ENCODE measurements at places on chromosomes 1 and 21. TPM values are rescaled to one million over a fixed set of nuclear protein-coding genes. Genes with fewer than 3 reads are reported as not detected.

DNA sequence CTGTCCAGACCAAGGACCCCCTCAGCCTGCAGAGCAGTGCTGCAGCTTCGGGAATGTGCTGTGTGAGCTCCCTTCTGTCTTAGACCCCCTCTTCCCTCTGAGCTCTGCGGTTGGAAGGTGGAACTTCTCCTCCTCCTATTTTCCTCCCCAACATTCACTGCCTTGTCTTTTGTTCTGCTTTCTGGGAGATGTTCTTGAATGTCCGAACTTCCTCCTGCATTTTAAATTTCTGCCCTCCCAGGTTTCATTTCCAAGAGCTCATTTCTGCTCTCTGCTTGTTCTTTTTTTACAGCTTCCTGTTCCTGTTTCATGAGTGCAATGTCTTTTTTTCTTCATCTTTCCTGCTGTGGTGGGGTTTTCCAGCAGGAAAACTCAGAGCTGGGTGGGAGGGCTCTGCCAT, 29.3 kb downstream of the RRP1 start:
- no peak for DNase-seq

The TRPM2 gene
- 0.75 TPM for total RNA-seq

GRCh38 chr1:78831731-78832360, 174.7 kb downstream of the ADGRL4 start:
- DNase-seq = no peak

DNA sequence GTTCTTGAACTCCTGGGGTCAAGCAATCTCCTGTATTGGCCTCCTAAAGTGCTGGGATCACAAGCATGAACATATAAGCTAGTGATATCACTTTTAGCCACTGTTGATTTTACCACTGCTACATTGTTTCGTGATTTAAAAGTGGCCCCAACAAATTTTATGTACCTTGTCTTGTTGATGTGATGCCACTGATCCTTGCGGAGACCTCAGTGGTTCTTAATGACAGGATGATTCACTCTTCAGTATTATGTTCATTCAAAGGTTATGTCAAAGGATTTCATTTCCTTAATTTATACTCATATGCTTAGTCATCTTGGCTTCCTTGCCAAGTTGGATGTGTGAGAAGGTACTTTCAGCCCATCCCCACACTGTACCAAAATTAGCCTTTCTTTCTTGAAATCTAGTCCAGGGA, 12.1 kb downstream of the PRKACB start:
- DNase-seq = no peak

GRCh38 chr1:88141499-88142074, 542.5 kb upstream of the PKN2 start:
- DNase-seq = no peak

DNA sequence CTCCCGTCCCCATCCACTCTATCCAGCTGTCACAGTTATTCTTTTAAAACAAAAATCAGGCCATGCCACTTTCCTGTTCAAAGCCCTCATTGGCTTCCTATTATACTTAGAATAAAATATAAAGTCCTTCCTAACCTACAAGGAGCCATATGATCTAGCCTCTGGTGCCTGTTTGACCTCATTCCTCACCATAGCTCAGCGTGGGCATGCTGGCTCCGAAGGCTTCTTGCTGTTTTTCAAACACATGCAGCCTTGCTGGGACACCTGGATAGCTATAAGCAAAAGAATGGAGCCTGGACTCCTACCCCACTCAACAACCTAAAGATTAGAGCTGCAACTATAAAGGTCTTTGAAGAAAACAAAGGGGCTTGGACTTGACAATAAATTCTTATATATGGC, 23.7 kb downstream of the DHCR24 start:
- DNase-seq = no peak

DNA sequence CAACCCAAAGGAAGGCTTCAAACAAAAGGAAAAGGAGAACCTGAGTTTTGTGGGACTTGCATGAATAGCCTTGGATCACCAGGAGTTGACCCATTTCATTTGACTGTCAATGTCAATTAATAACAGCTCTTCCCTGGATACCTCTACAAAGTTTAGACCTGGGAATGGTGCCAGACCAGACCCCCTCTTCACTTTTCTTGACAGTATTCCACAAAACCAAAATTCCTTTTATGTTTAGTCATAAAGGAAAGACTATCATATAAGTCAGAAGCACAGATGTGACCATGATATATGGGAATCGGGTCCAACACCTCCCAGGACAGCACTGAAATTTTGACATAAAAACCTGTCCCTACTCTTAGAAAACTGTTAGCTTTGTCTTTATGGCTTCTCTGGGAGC, 191.8 kb downstream of the LYPLAL1 start:
- DNase-seq = no peak

GRCh38 chr1:226576601-226577000, 28.0 kb downstream of the STUM start:
- DNase-seq = no peak

The ZMPSTE24 gene
- total RNA-seq = 43.2 TPM

- no peak for DNase-seq
Measured at GRCh38 chr1:50750021-50750619, 209.9 kb downstream of the FAF1 start.

GRCh38 chr1:109193653-109194590, 19.8 kb upstream of the SARS1 start:
- no peak for DNase-seq

The ADGRB2 gene
- total RNA-seq = 14.4 TPM

DNA sequence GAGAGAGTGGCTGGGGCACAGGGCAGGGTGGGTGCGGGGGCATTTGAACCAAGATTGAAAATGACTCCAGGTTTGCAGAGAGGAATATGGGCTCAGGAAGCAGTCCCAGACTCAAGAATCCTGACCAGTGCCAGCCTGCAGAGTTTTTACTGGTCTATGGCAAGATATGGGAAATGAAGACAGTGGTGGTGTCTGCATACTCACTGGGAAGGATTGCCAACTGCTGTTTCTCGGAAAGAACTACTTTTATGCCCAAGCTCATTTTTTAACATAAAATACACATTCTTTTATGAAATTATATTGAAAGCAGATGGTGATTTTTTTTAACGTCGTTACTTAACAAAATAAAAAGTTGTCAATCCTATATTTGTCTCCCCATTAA, 401.8 kb downstream of the CAMTA1 start:
- no peak for DNase-seq

DNA sequence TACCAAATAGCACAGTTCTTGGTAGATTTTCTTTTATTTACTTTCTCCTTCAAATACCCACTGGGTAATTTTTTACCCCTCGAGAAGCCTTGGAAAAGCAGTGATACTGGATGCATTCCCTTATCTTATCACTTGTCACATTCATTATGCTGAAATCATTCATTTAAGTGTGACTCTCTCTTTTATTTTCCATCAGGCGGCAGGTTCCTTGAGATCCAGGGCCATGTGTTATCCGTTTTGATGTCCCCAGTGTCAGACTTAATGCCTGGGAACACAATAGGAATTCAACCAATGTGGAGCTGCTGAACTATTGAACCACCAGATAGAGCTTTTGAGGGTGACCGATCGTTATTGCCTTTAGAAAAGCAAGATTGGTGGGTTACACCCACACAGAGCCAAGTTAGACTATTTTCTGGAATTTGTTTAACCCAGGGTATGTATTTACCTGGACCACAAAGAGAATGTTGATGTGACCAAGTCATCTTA, 51.5 kb upstream of the ATP5PO start:
- no peak for DNase-seq

The LCE1C gene
- total RNA-seq = not detected

Measured in right atrium auricular region (tissue), 2 donors.